ENCODE measurements at places on chromosomes 11 and 22.
A peak's percentile ranks its signal among the peaks of the same experiment; 100 is the strongest.

GRCh38 chr11:120646206-120646605 lies 134.7 kb downstream of the GRIK4 start:
- DNase-seq = no peak

GRCh38 chr22:22912988-22913253 lies 25.3 kb downstream of the IGLL5 start:
- DNase-seq = no peak

DNA sequence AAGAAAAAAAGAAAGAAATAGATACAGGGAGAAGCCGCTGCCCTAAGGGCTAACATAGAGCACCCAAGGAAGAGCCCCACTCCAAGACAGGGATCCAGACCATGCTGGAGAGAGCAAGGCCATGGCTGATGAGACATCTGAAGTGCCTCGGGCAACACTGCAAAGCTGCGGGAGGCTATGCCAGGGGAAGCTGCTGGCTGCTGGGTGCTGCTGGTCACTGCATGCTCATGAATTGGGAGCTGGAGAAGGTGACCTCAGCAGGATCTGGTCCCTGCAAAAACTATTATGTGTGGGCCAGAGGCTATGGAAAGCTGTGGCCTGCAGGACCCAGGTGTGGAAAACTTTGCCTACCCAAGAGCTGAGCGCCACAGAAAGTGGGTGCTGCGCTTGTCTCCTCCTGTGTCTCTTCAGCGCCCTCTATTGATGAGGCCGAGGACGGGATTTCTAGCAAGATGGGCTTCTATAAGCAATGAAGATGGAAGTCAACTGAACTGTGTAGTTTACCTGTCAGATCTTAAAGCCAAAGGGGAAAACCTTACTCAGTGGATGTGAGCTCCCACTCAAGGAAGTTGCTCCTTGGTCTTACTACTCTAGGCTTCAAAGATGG lies 17.3 kb upstream of the SLC29A2 start:
- peak; percentile 71 for DNase-seq

DNA sequence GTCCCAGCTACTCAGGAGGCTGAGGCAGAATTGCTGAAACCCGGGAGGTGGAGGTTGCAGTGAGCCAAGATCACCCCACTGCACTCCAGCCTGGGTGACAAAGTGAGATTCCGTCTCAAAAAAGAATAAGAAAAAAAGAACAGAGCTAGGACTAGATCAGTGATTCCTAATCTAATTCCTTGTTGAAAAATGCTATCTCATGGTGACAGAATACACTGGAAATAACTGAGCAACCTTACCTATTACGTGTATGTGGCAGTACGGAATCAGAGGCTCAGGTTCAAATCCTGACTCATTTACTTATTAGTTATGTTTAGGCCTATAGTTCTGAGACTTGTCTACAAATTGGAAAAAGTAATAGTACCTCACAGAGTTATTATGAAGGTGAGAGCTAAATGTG lies 19.5 kb upstream of the RCE1 start:
- DNase-seq = no peak

DNA sequence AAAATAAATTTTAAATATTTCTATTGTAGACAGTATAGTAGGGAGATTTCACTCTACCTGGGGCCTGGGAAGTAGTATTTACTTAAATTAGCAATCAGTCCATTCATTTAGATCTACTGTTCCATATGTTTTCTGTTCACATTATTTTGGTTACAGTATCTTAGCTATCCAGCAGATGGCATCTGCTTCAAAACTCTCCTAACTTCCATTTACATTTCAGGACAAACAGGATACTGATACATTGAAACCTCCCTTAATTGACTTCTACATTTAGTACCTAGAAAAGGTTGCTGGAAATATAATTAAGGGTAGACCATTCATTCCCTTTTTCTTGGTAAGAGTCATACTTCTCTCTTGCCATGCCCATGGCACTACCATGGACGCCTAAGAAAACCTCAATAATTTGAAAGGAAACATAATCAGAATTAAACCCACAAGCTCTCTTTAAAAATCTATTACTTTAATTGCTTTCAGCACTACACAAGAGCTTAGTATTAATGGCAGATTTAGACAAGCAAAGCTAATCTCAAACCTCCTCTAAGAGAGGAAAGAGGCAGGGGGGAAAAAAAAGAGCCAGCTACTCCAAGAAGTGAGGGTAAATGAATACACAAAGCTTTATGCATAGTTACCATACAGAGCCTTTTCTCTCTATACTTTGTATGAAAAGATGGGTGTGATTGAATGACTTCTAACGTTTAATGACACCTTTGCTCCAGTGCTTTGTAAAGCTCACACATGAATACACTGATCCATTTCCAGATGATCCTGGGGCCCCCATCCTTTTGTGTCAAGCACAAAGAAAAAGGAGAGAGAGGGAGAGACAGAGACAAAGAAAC lies 131.2 kb upstream of the MTMR2 start:
- DNase-seq = peak; percentile 46

- no peak for DNase-seq
These were observed 385.1 kb downstream of the DCDC1 start for GRCh38 chr11:30984442-30984816.

GRCh38 chr22:45101515-45102227 lies 62.1 kb upstream of the NUP50 start:
- peak; percentile 53 for DNase-seq

DNA sequence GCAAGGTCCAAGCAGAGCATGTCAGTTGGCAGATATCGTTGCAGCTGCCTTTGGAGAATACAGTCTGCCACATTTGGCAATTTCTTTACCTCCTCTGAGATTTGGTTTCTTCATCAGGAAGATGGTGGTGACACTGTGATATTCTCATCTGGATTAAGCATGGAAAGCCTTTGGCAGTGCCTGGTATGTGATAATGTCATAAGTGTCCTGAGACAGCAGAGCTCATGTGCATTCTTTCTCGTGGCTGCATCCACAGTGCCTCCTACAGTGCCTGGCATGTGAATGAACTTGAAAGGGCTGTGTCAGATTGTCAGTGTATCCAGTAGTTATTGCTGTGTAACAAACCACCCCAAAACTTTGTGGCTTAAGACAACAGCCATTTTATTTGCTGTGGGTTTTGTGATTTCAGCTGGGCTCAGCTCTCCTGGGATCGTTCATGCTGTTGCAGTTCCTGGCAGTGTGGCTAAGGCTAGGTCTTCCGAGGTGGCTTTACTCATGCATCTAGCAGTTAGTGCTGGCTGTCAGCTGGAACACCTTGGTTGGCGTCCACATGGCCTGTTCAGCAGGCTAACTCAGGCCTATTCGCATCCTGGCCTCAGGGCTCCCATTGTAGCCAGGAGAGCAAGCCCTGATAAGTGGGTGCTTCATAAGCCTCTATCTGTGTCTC lies 35.7 kb upstream of the MICAL2 start:
- no peak for DNase-seq

GRCh38 chr11:67588136-67588503 lies 4.5 kb downstream of the GSTP1 start:
- DNase-seq = no peak

GRCh38 chr11:69538854-69539253 lies 57.4 kb downstream of the LINC01488 start:
- no peak for DNase-seq

GRCh38 chr22:25660336-25660735 lies 81.7 kb upstream of the MYO18B start:
- DNase-seq = no peak
